Thyroid gland (tissue), 4 donors: ENCODE measurements at places on chromosomes 2 and 18.

GRCh38 chr2:9990736-9991135 is 39.2 kb downstream of the GRHL1 start:
- no peak for DNase-seq

DNA sequence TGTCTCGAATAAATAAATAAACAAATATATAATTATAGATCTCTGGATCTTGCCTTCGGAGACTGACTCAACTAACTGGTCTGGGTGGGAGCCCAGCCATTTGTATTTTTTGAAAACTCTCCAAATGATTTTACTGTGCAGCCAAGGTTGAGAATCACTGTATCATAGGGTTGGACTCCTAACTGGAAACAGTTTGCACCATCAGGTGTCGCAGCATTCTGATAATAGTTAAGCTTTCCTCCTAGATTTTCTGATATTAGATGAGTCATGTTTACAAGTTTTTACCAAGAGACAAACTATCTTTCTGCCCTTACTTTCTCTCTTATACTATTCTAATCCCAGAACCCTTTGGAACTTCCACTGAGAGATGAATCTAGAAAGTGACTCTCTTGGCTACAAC is 16.8 kb downstream of the IL37 start:
- DNase-seq: no peak

GRCh38 chr2:37585982-37586621 is 85.3 kb downstream of the CDC42EP3 start:
- DNase-seq: peak; percentile 17

DNA sequence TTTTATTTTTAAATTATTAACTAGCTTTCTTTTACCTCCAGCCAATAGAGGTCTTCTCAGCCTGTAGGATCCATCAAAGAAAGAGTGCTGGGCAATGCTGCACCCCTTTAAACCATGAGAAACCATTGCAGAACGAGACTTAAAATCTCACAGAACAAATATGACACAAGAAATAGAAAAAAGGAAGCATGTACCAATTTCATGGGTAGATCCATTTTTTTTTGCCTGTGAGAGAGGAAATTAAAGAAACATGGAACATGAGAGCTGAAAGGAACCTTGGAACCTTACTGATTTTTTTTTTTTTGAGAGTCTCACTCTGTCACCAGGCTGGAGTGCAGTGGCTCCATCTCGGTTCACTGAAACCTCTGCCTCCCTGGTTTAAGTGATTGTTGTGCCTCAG is 14.0 kb downstream of the HRH4 start:
- DNase-seq: no peak

GRCh38 chr2:148619560-148620195 is 24.9 kb upstream of the EPC2 start:
- no peak for DNase-seq

DNA sequence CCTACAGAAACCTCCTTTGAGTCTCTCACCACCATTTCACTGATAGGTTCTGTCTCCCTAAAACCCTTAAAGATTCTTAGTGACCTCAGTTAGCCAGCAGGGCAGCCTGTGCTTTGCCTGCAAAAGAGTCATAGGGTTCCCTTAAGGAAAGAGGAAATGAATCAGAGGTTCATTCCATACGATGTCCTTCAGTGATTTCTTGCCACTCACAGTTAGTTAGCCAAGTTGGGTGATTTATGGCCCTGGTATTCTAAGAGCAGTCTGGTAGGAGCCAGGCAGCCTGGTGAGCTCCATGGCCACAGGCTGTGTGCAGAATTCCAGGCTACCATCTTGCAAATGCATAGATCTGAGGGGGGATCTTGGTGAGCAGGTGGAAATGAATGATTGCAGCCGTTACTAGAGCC is 18.7 kb upstream of the CCBE1 start:
- DNase-seq: no peak

- DNase-seq: no peak
Measured at GRCh38 chr2:180901331-180901730, 79.1 kb upstream of the UBE2E3 start.

DNA sequence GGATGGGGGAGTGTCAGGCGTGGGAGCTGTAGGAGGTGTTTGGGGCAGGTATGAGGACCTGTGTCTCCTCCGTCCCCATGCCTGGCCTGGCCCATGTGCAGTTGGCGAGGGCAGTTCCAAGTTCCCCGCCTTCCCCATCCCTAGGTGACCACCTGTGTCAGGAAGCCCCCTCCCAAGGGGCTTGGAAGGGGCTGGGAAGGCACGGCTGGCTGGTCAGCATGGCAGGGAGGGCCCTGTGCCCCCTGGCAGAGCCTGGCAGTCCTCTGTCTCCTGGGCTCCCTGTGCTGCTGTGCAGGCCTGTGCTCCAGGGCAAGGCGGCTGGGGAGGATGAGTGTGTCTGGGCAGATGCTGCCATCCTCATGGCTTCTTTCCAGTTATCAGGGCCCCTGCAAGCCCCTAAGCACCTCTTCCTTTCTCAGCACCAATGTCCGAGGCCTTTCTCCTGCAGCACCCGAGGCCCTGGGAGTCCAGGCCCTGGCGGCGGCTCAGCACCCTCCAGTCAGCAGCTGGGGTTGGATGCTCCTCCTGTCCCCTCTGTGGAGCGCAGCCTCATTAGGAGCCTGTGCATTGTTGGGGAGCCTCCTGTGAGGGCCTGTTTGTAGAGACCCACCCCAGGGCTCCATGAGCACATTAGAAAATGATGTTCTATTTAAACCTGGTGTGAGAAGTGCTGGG is 101.7 kb downstream of the FAM210A start:
- no peak for DNase-seq

DNA sequence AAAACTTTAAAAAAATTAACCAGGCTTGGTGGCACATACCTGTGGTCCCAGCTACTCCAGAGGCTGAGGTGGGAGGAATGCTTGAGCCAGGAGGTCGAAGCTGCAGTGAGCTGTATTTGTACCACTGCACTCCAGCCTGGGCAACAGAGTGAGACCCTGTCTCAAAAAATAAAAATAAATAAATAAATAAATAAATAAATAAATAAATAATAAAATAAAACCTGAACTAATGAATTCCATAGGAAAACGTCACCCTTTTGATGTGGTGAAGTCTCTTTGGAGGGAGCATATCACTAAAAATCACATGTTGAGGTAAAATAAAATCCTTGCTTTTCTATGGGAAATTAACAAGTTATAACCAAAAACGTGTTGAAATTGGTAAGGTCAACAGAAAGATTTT is 29.6 kb upstream of the ITGAV start:
- DNase-seq: no peak

- DNase-seq: no peak
Measured at GRCh38 chr2:170712653-170713542, 2.2 kb upstream of the SP5 start.

DNA sequence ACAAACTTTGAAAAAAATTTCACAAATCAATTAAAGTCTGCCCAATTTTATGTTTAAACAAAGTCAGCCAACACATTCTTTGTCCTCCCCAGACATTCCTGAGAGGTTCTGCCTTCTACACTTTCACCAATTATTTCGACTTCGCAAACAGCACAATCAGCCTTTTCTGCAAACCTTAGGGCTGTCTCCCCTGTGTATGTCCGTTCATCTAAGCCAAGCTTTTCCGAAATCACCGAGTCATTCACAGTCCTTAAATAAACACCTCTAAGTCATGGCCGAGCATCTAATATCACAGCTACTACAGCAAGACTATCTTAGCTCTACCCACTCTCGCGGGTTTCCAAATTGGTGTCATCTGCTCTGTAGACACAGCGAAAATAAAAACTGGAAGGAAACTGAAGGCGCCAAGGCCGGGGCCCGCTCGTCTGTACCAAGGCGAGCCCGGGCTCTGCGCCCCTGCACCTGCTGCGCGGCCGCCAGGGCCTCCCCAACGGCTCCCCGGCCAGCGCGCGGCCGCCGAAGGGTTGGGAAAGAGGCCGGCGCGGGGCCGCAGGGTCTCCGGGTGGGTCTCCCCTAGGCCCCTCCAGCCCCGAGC is 730 bp downstream of the ODC1 start:
- peak; percentile 42 for DNase-seq

DNA sequence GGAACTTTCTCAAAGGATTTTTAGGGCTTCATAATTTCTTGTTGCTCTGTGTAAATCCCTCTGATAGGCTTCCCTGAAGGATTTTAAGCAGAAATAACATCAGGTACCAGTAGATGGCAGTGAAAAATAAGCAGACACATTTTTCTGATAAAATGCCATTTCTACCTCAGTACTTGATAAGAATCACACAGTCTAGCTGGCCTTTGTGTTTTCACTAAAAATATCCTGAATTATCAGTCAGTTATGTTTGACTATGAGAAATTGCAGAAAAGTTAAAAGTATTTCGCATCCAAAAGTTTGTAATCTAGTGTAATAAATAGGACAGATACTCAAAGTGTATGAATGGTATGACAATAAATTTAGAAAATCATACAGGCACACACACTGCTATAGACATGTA is 68.7 kb downstream of the DNAJC10 start:
- DNase-seq: no peak

- peak; percentile 76 for DNase-seq
Measured at GRCh38 chr18:13564579-13564978, 161.8 kb downstream of the FAM210A start.

- no peak for DNase-seq
Measured at GRCh38 chr2:113132414-113133021, 5.1 kb downstream of the IL1RN start.

- no peak for DNase-seq
Measured at GRCh38 chr2:3420769-3421397, 41.4 kb downstream of the TRAPPC12 start.

- no peak for DNase-seq
Measured at GRCh38 chr18:61732854-61733253, 160.0 kb downstream of the RNF152 start.

- no peak for DNase-seq
Measured at GRCh38 chr18:11986061-11986460, 4.8 kb downstream of the IMPA2 start.

DNA sequence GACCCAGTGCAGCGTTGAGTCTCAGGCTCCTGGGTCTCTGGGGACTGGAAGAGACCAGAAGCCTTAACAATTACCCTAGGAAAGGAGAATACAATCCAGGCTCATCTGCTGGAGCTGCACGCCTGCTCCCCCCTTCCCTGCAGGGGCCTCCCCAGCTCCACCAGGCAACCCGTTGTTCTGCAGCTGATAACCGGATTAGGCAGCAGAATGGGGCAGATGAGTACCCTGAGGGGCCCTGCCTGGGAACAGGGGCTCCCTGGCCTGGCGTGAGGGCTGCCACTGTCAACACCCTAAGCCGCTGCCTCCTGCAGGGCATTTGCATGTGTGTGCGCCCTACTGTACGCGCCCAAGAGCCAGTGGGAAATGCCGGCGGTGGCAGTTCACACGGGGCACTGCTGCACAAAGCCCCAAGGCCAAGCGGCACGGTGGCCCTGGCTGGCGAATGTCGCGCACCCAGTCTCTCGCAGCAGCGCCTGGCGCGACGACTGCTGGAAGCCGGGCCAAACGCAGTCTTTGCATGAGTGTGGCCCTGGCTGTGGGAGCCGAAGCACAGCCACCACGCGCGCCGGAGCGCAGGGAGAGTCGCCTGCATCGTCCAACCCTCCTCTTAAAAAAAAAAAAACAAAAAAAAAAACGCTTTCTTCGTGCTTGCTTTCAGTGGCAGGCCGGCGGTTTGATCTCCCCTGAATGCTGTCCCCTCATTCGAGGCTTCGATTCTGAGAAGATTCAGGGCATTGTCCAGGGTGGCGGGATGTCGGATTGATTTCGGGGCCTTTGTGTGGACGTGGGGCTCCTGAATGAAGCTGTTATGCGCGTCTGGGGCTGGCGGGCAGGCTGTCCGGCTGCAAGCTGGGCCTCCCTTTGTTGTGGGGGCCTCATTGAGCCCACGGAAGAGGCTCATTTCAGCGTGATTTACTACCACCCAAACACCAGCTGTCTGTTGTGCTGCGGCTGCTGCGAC is 63.8 kb downstream of the SETBP1 start:
- peak; percentile 44 for DNase-seq

GRCh38 chr2:111178730-111179405 is 58.2 kb downstream of the BCL2L11 start:
- DNase-seq: no peak

DNA sequence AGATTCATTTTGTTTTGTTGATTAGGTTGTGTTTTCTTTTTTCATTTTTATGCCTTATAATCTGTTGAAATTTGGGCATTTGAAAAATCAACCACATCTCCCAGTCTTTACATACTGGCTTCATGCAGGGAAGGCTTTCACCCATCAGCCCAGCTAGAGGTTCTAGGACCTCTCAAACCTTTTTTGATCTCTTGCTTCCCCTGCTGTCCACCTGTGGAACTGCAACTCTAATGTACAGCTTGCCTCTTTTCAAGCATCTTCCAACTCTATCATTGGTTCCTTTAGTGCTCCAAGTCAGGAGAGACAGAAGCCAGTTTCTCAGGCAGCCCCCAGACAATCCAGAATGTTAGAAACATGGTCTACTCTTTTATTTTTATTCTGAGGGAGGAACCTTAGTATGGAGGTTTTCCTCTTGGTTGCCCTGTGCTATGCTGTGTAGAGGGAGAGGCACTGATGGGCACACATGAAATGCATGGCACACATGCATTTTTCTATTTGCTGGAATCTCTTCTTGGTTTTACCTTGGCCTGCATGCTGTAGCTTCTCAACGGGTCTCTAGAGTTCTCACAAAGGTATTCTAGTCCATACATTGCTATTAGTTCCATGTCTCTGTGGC is 107.2 kb upstream of the L3MBTL4 start:
- peak; percentile 10 for DNase-seq

DNA sequence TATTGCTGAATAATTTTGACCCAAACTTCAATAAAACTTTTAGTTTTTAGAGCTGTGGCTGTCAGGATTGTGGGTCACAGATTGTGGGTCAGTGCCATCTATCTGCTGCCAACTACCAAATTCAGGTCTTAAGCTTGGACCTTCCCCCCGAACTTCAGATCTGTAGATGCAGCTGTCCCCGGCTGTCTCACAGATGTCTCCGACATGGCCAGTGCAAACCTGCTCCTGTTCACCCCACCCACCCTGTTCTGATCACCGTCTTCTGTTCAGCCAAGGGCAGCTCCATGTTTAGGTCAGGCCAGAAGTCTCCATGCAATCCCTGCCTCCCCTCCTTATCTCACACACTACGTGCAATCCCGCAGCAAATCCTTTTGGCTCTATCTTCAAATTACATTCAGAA is 175.0 kb downstream of the PRKCE start:
- no peak for DNase-seq

- DNase-seq: no peak
Measured at GRCh38 chr2:30366199-30366691, 80.8 kb upstream of the LCLAT1 start.
